ENCODE measurements at places on chromosomes 16 and 17.

DNA sequence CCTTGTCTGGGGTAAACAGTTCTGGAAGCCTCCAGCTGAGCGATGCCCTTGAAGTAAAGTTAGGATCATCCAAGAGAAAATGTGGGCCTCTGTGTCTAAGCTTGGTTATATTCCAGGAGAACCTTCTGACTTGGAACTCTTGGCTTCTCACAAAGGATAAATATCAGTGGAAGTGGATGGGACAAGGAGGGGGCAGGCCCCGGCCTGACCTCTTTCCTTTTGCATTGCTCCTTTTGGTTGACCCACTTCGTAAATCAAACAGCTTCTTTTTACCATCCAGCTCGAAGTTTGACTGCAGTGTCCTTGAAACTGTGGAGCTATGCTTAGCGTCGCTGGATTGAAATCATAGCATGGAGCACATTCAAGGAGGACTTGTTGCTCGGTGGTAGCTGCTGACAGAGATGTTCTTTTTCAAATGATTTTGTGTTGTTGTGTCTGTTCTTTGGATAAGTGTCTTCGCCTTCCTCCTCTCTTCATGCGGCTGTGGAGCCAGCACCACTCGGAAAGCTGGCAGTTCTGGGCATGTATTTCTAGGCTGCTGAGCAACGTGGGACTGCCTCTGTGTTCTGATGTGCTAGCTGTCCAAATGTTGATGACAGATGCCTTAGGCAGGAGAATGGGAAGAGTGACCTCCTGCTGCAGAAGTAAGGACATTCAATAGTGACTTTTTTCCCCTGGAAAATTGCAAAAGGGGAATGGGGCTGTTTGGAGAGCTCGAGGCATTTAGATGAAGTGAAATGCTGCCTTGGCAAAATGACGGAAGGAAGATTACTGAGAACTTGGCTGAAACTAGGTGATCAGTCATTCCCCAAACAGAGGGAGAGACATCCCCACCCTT, 4.5 kb downstream of the MINK1 start:
- DNase-seq, result no peak
- peaks cover 48% of the 10 kb centered on the region for H3K4me1 ChIP-seq
- H3K36me3 ChIP-seq, result peaks cover 1% of the 10 kb centered on the region
- no peaks in the 10 kb centered on the region for H3K27me3 ChIP-seq

GRCh38 chr17:30352240-30352814, 18.5 kb upstream of the TMIGD1 start:
- H3K36me3 ChIP-seq, result no peaks in the 10 kb centered on the region
- H3K4me3 ChIP-seq, result no peak overlapping the region
- H3K4me1 ChIP-seq, result no peaks in the 10 kb centered on the region
- DNase-seq, result no peak
- H3K27me3 ChIP-seq, result no peaks in the 10 kb centered on the region
- H3K27ac ChIP-seq, result no peak overlapping the region

- H3K36me3 ChIP-seq, result peaks cover 7% of the 10 kb centered on the region
- peaks cover 23% of the 10 kb centered on the region for H3K4me1 ChIP-seq
- no peak for DNase-seq
- H3K4me3 ChIP-seq, result no peak overlapping the region
- no peaks in the 10 kb centered on the region for H3K27me3 ChIP-seq
Measured at GRCh38 chr17:17849147-17849820, 12.5 kb upstream of the SREBF1 start.

GRCh38 chr16:67968400-67969253, at the start of gene SLC12A4:
Gene SLC12A4 (minus strand): TSS chr16:67968637. CDS start chr16:67968553, 84 bp downstream.
- H3K36me3 ChIP-seq, result no peaks in the 10 kb centered on the region
- H3K4me3 ChIP-seq, result peak within 1 kb of the TSS; percentile 100
- peak within 1 kb of the TSS; percentile 100 for H3K27ac ChIP-seq
- peak; percentile 78 for DNase-seq
- H3K4me1 ChIP-seq, result peaks cover 39% of the 10 kb centered on the region

DNA sequence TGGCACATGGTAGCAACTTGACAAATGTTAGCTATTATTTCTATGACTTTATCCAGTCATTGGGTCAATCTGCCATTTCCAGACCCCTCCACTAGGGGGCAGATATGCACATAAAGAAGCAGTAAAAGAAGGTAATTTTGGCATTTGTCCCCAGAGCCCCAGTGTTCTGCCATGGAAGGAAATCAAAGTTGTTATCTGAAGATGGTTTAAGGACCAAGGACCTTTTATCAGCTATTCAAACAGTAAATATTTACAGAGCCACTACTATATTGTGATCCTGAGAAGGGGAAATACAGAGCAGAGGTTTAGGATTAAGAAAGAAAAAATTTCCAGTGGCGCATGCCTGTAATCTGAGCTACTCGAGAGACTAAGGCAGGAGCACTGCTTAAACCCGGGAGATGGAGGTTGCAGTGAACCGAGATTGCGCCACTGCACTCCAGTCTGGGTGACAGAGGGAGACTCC, 20.0 kb downstream of the TRAF4 start:
- no peak for DNase-seq
- H3K27me3 ChIP-seq, result no peaks in the 10 kb centered on the region
- peaks cover 1% of the 10 kb centered on the region for H3K4me1 ChIP-seq
- H3K4me3 ChIP-seq, result no peak overlapping the region

GRCh38 chr17:29905086-29905878, 24.7 kb downstream of the SSH2 start:
- no peak overlapping the region for H3K4me3 ChIP-seq
- H3K27me3 ChIP-seq, result no peaks in the 10 kb centered on the region
- peaks cover 15% of the 10 kb centered on the region for H3K36me3 ChIP-seq
- no peak overlapping the region for H3K27ac ChIP-seq
- no peaks in the 10 kb centered on the region for H3K4me1 ChIP-seq

DNA sequence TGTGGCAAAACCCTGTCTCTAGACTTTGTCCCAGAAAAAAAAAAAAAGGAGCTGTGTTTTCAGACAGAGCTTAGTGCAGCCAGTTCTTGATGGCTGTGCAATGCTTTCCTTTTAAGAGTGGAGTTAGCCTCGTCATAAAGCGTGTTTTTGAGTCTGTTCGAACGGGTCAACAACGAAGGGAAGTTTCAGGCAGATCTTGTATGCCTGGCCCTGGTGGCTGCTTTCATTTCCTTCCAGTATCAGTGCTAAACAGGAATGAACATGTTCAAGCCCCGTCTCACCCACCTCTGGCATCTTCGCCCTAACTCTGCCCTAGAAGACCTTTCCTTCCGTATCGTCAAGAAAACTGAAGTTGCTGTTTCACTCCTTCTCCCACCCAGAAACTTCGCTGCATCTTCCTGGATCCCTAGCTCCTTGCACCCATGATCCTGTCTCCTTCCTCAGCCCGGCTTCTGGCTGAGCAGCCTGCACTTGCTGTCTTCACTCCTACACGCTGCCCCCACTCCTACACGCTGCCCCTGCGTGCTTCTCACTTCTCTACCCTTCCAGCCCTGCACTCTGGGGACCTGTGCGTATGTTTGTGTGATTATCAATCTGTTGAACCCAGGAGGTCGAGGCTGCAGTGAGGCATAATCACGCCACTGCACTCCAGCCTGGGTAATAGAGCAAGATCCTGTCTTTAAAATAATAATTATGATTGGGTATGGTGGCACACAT, 55.3 kb downstream of the USP10 start:
- peaks cover 5% of the 10 kb centered on the region for H3K36me3 ChIP-seq
- H3K27me3 ChIP-seq, result no peaks in the 10 kb centered on the region
- H3K27ac ChIP-seq, result peak overlapping the region; percentile 87
- peaks cover 44% of the 10 kb centered on the region for H3K4me1 ChIP-seq
- no peak overlapping the region for H3K4me3 ChIP-seq

GRCh38 chr17:61029181-61029580, 351.5 kb downstream of the BCAS3 start:
- H3K4me1 ChIP-seq, result peaks cover 22% of the 10 kb centered on the region
- H3K27ac ChIP-seq, result peak overlapping the region; percentile 47
- no peaks in the 10 kb centered on the region for H3K27me3 ChIP-seq
- peaks cover 2% of the 10 kb centered on the region for H3K36me3 ChIP-seq
- DNase-seq, result no peak
- no peak overlapping the region for H3K4me3 ChIP-seq

DNA sequence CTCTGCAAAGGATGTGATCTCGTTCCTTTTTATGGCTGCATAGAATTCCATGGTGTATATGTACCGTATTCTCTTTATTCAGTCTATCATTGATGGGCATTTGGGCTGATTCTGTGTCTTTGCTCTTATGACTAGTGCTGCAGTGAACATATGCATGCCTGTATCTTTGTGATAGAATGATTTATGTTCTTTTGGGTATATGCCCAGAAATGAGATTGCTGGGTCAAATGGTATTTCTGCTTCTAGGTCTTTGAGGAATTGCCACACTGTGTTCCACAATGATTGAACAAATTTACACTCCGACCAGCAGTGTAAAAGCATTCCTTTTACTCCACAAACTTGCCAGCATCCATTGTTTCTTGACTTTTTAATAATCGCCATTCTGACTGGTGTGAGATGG, 60.2 kb upstream of the ADORA2B start:
- no peaks in the 10 kb centered on the region for H3K27me3 ChIP-seq
- no peak overlapping the region for H3K27ac ChIP-seq
- no peak overlapping the region for H3K4me3 ChIP-seq

GRCh38 chr17:8503807-8504206, 68.1 kb downstream of the NDEL1 start:
- H3K27me3 ChIP-seq, result no peaks in the 10 kb centered on the region
- no peak overlapping the region for H3K27ac ChIP-seq
- H3K36me3 ChIP-seq, result peaks cover 48% of the 10 kb centered on the region
